Activated T-helper 1 cell treated with Interleukin-2 at 50 U/mL for 16 hours (primary cell): ENCODE measurements at places on chromosomes 16 and 17.

- DNase-seq: no peak
These were observed 190.7 kb upstream of the DYNLRB2 start for GRCh38 chr16:80350061-80350460.

- DNase-seq: no peak
These were observed 36.8 kb downstream of the MSI2 start for GRCh38 chr17:57293077-57293476.

DNA sequence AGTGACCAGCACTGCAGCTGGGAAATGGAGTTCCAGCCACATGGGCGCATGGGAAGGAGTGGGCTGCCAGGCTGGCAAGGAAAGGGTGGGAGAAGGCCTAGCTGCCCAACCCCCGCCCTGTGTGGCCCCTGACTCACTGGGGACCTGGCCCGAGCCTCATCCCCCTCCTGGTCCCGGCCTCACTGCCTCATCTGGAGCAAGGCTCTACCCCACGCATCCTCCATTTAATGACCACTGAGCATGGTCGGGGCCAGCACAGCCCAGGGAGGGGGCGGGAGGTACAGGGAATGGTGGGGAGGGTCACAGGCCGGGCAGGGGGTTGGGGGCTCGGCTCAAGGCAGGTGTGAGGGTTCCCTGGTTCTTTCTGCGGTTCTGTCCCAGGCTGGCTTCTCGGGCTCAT lies 16.1 kb downstream of the SPNS2 start:
- DNase-seq: no peak

DNA sequence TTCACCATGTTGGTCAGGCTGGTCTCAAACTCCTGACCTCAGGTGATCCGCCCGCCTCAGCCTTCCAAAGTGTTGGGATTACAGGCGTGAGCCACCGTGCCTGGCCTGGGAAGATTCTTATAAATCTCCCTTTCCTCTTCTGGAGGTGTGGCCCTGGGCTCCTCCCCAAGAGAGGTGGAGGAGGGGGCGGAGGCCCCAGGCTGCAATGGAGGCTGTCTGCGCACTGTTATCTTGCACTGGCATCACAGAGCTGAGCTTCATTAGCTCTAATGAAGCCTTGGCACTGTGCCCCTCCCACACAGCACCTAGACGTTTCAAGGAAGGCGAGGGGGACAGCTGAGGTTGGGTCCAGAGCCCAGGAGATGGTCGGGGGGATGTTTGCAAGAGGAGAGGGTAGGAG lies 7.5 kb downstream of the ARHGAP23 start:
- no peak for DNase-seq

DNA sequence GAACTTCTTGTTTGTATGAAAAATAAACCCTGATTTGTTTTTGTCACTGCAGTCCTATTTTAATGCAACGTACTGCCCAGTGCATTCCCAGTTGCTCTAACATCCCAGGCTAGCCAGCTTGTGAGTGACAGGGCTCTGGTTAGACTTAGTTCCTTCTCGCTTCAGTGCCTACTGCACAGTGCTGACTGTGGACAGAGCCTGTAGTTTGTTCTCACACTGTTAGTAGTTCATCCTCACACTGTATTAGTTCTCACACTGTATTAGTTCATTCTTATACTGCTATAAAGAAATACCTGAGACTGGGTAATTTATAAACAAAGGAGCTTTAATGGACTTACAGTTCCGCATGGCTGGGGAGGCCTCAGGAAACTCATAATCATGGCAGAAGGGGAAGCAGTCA lies 116.6 kb upstream of the SALL1 start:
- no peak for DNase-seq

DNA sequence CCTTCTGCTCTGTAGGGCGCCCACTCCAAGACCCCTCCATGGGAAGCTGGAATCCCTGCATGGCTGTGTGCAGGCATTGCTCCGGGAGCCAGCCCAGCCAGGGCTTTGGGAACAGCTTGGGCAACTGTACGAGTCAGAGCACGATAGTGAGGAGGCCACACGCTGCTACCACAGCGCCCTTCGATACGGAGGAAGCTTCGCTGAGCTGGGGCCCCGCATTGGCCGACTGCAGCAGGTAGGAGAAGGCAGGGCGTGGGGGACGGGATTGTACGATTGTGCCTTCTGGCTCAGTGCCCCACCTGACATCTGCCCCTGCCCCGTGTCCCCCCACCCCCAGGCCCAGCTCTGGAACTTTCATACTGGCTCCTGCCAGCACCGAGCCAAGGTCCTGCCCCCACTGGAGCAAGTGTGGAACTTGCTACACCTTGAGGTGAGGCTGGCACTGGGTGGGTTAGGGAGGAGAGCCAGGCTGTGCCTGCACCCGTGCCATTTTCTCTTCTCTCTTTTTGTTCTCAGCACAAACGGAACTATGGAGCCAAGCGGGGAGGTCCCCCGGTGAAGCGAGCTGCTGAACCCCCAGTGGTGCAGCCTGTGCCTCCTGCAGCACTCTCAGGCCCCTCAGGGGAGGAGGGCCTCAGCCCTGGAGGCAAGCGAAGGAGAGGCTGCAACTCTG lies 8.7 kb upstream of the TMEM88 start:
- DNase-seq: no peak

DNA sequence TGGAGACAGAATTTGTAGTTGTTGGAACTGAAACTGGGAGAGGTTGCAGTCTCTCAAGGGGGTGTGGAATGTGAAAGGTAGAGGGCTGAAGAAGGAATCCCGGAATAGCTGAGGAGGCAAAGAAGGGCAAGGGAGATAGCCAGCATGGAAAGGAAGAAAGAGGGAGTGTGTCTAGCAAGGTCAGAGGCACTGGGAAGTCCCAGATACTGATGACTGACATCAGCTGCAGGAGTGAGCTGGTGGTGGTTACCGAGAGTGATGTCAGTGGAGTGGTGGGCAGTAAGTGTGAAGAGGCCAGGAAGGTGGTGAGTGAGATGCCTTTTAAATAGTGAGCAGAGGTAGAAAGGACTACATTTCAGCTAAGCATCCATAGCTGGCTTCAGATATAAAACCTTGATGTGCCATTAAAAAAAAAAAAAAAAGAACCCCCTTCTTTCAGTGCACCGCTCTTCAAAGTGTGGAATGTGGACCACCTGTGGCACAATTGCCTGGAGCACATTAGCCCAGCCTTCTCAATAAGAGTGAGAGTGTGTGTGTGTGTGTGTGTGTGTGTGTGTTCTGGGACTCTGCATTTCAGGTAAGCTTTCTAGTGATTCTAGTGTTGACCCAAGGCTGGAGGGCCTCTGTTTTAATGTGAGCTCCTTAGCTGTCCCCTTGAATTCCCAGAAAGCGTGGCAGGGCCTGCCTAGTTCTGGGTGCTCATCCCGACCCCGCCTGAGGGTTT lies 8.5 kb downstream of the PRMT7 start:
- DNase-seq: no peak

GRCh38 chr17:82608816-82609215 lies 39.4 kb downstream of the WDR45B start:
- no peak for DNase-seq

GRCh38 chr17:27512511-27513346 lies 56.5 kb downstream of the KSR1 start:
- DNase-seq: no peak

DNA sequence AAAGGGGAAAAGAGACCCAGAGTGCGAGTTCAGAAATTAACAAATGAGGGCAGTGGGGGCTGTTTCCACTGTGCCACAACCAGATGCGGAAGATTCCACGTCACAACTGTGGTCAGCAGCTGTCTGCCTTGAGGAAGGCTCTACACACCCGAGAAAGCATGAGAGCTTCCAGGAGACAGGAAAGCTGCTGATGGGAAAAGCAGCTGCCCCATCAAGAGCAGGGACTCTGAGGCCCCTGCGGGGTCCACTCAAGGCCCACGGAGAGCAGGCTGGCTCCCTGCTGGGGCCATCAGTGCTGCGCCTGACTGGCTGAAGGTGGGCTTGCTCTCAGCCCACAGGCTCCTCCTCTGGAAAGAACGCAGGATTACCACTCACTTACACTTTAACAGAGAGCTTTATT lies 14.8 kb upstream of the TRAP1 start:
- DNase-seq: no peak

- DNase-seq: no peak
These were observed 197.7 kb upstream of the GSE1 start for GRCh38 chr16:85415196-85416090.

- DNase-seq: no peak
These were observed 6.1 kb upstream of the UQCRC2 start for GRCh38 chr16:21946889-21947635.

GRCh38 chr16:28844226-28844885 lies 1.8 kb downstream of the TUFM start:
- no peak for DNase-seq

- DNase-seq: no peak
These were observed 74.7 kb downstream of the RPA1 start for GRCh38 chr17:1904273-1905182.

DNA sequence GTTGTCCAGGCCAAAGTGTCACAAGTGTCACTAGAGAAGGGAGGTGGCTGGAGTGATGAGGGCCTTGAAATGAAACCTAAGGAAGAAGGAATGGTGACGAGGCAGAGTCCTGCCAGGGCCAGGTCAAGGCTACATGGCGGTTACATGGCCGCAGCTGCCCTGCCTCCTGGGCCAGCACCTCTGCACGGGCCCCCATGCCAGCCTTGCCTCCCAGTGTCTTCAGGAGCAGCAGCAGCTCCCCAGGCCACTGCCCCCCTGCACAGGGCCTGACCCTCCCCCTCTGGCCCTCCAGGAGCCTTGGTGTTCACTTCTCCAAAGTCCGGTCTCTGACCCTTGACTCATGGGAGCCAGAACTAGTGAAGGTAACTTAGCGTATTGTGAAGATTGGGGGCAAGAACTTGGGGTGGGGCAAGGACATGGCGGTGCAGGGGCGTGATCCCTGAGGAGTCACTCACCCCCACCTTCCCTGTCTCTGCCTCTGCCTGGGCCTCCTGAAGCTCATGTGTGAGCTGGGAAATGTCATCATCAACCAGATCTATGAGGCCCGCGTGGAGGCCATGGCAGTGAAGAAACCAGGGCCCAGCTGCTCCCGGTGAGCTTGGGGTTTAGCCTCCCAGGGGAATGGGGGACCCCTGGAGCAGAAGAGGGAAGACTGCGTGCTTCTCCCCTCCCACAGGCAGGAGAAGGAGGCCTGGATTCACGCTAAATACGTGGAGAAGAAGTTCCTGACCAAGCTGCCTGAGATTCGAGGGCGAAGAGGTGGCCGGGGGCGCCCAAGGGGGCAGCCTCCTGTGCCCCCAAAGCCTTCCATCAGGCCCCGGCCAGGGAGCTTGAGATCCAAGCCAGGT lies 4.1 kb upstream of the KCTD11 start:
- DNase-seq: no peak

DNA sequence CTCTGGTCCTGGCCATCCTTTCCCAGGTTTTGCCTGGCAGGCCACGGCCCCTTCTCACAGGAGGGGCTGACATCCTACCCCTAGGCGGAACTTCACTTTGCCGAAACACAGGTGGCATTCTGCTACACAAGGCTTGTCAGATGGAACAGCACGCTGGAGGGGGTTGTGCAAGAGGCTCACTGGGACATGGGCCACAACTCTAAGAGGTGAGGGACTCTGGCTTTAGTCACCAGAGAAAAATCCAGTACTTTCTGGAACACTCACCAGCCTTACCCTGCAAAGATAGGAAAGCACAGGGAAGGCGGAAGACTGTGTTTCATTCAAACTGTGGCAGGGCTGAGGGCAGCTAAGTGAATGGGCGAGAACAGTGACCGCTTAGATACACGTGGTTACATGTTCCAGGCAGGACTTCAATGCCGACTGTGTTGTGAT lies 18.3 kb downstream of the CDC42EP4 start:
- DNase-seq: no peak

DNA sequence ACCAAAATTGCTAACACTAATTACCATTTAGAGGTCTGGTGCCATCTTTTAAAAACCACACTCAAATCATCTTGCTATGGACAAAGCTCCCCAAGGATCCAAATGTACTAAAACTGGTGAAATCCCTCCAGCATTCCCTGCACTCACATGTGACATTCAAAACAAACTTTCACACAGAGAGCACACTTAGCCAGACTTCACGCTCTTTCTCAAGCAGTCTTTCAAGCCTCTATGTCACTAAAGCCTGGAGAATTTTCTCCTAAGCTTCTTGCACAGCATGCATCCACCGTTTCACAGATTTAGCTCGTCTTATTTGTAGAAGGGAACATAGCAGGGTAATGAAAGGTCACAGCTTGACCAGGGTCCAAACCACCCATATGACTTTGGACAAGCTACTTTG lies 19.3 kb downstream of the CMTM3 start:
- no peak for DNase-seq

DNA sequence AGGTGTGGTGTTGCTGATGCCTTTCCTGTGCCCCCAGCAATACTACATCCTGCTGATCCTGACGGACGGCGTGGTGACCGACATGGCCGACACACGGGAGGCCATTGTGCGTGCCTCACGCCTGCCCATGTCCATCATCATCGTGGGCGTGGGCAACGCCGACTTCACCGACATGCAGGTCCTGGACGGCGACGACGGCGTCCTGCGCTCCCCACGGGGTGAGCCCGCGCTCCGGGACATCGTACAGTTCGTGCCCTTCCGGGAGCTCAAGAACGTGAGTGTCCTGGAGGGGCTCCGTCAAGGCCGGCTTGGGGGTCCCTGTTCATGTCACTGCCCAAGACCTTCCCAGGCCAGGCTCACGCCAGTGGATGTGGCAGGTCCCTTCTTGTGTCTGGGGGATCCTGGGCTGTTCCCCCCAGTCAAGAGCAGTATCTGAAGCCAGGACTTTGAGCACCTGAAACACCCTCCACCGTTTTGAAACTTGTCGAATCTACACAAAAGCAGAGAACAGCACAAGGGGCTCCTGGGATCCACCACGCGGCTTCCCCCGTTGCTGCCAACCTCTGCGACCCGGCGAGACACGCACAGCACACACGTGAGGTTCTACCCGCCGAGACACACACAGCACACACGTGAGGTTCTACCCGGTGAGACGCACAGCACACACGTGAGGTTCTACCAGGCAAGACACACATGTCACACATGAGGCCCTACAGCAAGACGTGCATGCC lies 17.9 kb upstream of the DPEP1 start:
- DNase-seq: no peak

DNA sequence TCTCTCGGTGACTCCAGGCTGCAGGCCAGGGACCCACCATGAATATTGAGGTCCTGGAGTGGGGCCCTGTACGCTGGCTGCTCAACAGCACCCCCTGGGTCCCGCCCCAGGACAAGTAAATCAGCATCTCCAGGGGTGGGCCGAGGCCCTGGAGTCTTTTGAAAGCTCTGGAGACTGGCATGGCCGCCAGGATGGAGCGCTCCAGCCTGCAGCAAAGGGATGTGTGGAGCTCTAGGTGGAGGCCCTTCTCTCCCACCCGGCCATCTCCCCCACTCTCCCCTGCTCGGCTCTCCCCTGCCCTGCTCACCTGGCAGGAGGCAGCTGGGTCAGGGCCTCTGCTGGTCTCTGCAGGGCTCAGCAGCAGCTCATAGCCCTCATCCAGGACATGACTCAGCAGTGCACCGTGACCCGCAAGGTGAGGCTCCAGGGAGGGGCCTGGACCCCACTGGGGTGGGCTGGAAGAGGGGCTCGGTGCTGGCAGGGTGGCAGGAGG lies 16.6 kb downstream of the SGSH start:
- DNase-seq: no peak
